Lower lobe of right lung (tissue), 2 donors: ENCODE measurements at places on chromosomes 1 and 21. TPM values are rescaled to one million over a fixed set of nuclear protein-coding genes. Genes with fewer than 3 reads are reported as not detected.

Gene SLC44A3
- total RNA-seq = 19.3 TPM

- no peaks in the 10 kb centered on the region for H3K4me1 ChIP-seq
- DNase-seq = no peak
- H3K4me3 ChIP-seq = no peak overlapping the region
- H3K36me3 ChIP-seq = peaks cover 7% of the 10 kb centered on the region
Observed at GRCh38 chr1:178912597-178912996, 41.7 kb upstream of the ANGPTL1 start.

- no peak for DNase-seq
- peaks cover 4% of the 10 kb centered on the region for H3K4me1 ChIP-seq
- peaks cover 23% of the 10 kb centered on the region for H3K27me3 ChIP-seq
- H3K4me3 ChIP-seq = peak within 1 kb of the TSS; percentile 51
- no peaks in the 10 kb centered on the region for H3K36me3 ChIP-seq
Observed at GRCh38 chr1:226223157-226223785, at the start of gene MIXL1. Gene MIXL1 (plus strand): TSS chr1:226223664. CDS start chr1:226223682, 18 bp downstream.

Gene COL6A1
- 148 TPM for total RNA-seq

- H3K27ac ChIP-seq = peak overlapping the region; percentile 81
- H3K4me1 ChIP-seq = peaks cover 14% of the 10 kb centered on the region
- peak overlapping the region; percentile 86 for H3K4me3 ChIP-seq
- no peaks in the 10 kb centered on the region for H3K36me3 ChIP-seq
Observed at GRCh38 chr21:33490991-33491372, 534 bp downstream of the DNAJC28 start.

DNA sequence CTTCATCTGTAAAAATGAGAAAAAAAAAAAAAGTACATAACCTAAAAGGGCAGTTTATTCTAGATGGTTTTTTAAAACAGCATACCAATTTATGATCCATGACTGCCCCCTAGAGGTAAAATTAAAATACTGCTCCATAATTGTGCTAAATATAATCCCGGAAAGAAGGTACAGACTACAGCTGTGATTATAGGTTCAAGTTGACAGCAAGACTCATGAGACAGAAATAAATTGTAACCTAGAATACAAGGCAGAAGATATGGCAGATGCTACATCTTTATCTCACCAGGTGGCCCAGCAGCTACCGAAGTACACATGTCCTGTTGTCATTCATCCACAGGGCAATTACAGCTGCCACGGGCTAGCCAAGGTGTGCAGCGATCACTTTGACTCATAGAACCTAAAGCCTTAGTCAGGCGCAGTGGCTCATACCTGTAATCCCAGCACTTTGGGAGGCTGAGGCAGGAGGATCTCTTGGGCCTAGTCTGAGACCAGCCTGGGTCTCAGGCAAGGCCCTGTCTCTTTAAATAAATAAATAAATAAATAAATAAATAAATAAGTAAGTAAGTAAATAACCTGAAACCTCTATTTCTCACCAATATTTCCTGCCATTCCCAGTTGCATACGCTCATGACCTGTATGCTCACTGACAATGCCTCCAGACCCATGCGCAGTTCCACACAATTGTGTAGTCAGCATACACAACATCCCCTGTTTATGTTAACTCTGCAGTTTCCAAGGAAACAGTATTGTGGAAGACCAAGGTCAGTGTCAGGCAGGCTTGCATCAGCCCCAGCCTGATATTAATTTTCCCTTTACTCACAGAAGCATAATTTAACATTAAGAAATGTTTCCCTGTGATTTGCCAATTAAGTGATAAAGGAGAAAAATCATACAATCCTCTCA lies 18.3 kb upstream of the PPIE start:
- DNase-seq = no peak
- H3K36me3 ChIP-seq = no peaks in the 10 kb centered on the region
- H3K27ac ChIP-seq = no peak overlapping the region
- H3K4me1 ChIP-seq = peaks cover 4% of the 10 kb centered on the region

GRCh38 chr1:7784492-7785071 lies 491 bp downstream of the PER3 start:
- no peaks in the 10 kb centered on the region for H3K27me3 ChIP-seq
- peak overlapping the region; percentile 91 for H3K27ac ChIP-seq
- peaks cover 42% of the 10 kb centered on the region for H3K4me1 ChIP-seq
- peaks cover 49% of the 10 kb centered on the region for H3K36me3 ChIP-seq

Gene TNFRSF1B
- total RNA-seq = 67.0 TPM

- H3K4me1 ChIP-seq = peaks cover 9% of the 10 kb centered on the region
- H3K4me3 ChIP-seq = no peak overlapping the region
- no peaks in the 10 kb centered on the region for H3K27me3 ChIP-seq
- H3K36me3 ChIP-seq = peaks cover 6% of the 10 kb centered on the region
- H3K27ac ChIP-seq = no peak overlapping the region
Observed at GRCh38 chr1:179322557-179322956, 29.0 kb downstream of the SOAT1 start.

DNA sequence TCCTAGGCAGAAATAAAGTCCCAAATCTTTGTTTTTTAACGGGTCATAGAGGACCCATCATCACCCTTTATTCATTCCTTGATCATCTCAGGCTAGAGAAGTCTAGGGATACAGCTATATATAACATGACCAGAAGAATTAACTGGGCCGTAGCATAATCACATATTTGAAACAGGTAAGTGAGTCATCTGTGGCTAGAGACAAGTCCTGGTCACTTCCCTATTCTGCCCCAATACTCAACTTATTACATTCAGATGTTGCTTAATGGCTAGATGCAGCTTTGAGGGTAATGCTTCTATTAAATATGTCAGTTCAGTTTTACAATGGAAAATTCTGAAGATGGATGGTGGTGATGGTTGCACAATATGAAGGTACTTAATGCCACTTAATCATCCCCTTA lies 47.0 kb downstream of the EXO1 start:
- H3K27ac ChIP-seq = no peak overlapping the region
- no peak overlapping the region for H3K4me3 ChIP-seq
- DNase-seq = no peak
- no peaks in the 10 kb centered on the region for H3K4me1 ChIP-seq
- no peaks in the 10 kb centered on the region for H3K36me3 ChIP-seq

- H3K36me3 ChIP-seq = no peaks in the 10 kb centered on the region
- H3K4me1 ChIP-seq = peaks cover 28% of the 10 kb centered on the region
- H3K27ac ChIP-seq = no peak overlapping the region
- H3K27me3 ChIP-seq = no peaks in the 10 kb centered on the region
Observed at GRCh38 chr1:117817629-117818028, 111.8 kb downstream of the GDAP2 start.

DNA sequence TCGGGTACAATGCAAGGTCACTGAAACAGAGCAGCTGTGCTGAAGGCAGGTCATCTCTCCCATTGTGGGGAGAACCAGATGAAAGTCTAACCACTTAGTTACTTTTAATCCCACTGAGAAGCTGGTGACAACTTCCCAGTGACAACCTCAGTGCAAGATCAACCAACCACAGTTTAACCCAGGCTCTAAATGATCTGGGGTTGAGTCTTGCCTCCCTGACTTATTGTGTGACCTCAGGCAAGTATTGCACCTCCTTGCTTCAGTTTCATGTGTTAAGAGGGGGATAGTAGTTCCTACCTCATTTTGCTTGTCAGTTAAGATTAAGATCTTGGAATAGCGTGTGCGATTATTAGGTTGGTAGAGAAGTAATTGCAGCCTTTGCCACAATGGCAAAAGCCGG lies 3.2 kb downstream of the ZP4 start:
- H3K27me3 ChIP-seq = no peaks in the 10 kb centered on the region
- no peak overlapping the region for H3K27ac ChIP-seq
- H3K36me3 ChIP-seq = no peaks in the 10 kb centered on the region
- no peaks in the 10 kb centered on the region for H3K4me1 ChIP-seq
- H3K4me3 ChIP-seq = no peak overlapping the region
- DNase-seq = no peak

Gene CDK18
- 36.6 TPM for total RNA-seq

GRCh38 chr1:157115429-157115838 lies 15.8 kb upstream of the ETV3L start:
- no peaks in the 10 kb centered on the region for H3K36me3 ChIP-seq
- H3K4me3 ChIP-seq = no peak overlapping the region
- no peaks in the 10 kb centered on the region for H3K4me1 ChIP-seq
- no peaks in the 10 kb centered on the region for H3K27me3 ChIP-seq

- no peaks in the 10 kb centered on the region for H3K4me1 ChIP-seq
- no peak overlapping the region for H3K4me3 ChIP-seq
Observed at GRCh38 chr1:200610846-200611245, 9.7 kb downstream of the KIF14 start.

- H3K27me3 ChIP-seq = peaks cover 4% of the 10 kb centered on the region
- H3K4me3 ChIP-seq = no peak overlapping the region
- no peak overlapping the region for H3K27ac ChIP-seq
- peaks cover 3% of the 10 kb centered on the region for H3K4me1 ChIP-seq
Observed at GRCh38 chr21:35226968-35227744, 178.1 kb upstream of the RUNX1 start.

Gene OR2L2
- total RNA-seq = not detected

Gene S1PR1
- 107 TPM for total RNA-seq

GRCh38 chr1:9167638-9168037 lies 38.7 kb upstream of the GPR157 start:
- no peaks in the 10 kb centered on the region for H3K27me3 ChIP-seq
- H3K27ac ChIP-seq = no peak overlapping the region
- H3K4me1 ChIP-seq = peaks cover 29% of the 10 kb centered on the region
- no peak overlapping the region for H3K4me3 ChIP-seq

DNA sequence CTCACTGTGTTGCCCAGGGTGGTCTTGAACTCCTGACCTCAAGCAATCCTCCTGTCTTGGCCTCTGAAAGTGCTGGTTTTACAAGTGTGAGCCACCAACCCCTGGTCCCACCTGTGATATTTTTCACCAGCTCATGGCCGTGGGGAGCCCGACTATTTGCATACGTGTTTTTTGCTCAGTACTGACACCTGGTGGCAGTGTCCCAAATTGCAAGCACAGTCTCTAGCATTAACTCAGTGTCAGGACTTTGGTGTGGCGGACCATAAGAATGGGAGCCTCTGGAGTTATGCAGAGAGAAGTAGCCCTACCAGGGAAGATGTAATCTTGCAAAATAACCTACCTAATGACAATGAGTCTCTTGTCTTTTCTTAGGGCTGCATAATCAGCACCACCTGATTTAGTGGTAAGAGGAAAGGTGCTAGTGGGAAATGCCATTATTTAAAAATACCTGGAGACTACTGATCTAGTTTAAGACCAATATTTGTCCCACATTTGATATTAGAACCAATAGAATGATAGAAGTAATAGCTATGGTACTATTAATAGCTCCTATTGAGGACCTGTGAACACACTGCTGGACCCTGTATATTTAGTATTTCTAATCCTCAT lies 305.4 kb downstream of the DISC1 start:
- no peak for DNase-seq
- H3K27me3 ChIP-seq = no peaks in the 10 kb centered on the region
- H3K4me3 ChIP-seq = no peak overlapping the region
- H3K27ac ChIP-seq = no peak overlapping the region
- H3K4me1 ChIP-seq = peaks cover 16% of the 10 kb centered on the region

- H3K4me1 ChIP-seq = peaks cover 75% of the 10 kb centered on the region
- H3K27ac ChIP-seq = peak overlapping the region; percentile 41
- H3K36me3 ChIP-seq = no peaks in the 10 kb centered on the region
- no peak overlapping the region for H3K4me3 ChIP-seq
- no peak for DNase-seq
- no peaks in the 10 kb centered on the region for H3K27me3 ChIP-seq
Observed at GRCh38 chr1:21326861-21327344, 36.6 kb upstream of the ECE1 start.

Gene ZNF281
- total RNA-seq = 18.2 TPM

Gene GPR137B
- 38.3 TPM for total RNA-seq

DNA sequence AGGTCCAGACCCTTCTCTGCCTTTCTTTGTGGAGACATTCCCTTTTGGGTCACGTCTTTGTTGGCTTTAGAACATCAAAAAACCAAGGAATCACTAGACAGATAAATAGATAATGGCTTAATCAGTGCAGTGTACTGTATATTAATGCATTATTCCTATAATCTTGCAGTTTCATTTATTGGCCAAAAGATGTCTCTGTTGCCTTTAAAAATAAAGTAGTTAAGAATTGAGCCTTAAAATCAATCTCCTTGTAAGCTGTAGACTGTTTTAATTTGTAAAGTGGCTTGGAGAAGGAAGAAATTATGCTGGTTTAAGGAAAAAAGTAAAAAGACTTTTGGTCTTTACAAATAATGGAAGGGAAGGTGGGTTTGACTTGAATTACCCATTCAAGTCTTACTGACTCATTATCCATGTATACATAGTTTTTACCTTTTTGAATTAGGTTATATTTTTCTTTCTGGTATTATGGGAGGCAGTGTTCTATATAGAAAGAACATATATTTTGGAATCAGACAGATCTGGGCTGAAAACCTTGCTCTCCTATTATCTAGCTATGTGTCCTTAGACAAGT lies 84.6 kb downstream of the VPS13D start:
- peaks cover 16% of the 10 kb centered on the region for H3K4me1 ChIP-seq
- peaks cover 94% of the 10 kb centered on the region for H3K36me3 ChIP-seq
- no peak for DNase-seq
- no peak overlapping the region for H3K4me3 ChIP-seq
- H3K27me3 ChIP-seq = no peaks in the 10 kb centered on the region

GRCh38 chr1:3011631-3012455 lies 9.4 kb upstream of the ACTRT2 start:
- H3K4me3 ChIP-seq = no peak overlapping the region
- no peaks in the 10 kb centered on the region for H3K36me3 ChIP-seq
- peaks cover 50% of the 10 kb centered on the region for H3K27me3 ChIP-seq
- DNase-seq = peak; percentile 29
- no peaks in the 10 kb centered on the region for H3K4me1 ChIP-seq

DNA sequence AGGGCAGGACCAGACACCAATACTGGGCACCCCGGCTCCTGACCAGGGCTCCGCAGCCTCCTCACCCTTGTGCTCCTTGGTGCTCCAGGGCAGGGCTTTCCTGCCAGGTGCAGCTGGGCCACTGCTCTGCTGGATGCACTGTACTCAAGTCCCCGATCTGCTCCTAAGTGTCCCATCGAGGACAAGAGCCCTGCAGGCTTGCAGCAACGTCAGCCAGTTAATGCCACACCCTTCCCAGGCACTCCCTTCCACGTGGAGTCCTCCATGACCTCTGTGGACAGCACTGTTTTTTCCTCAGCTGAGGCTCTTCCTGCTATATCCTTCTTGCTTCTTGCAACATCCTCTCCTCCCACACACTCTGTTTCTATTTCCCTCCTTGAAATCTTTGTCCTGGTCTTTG lies 94.0 kb upstream of the NGF start:
- no peaks in the 10 kb centered on the region for H3K4me1 ChIP-seq
- H3K36me3 ChIP-seq = no peaks in the 10 kb centered on the region
- no peak overlapping the region for H3K4me3 ChIP-seq
- H3K27ac ChIP-seq = no peak overlapping the region
- H3K27me3 ChIP-seq = no peaks in the 10 kb centered on the region

Gene IL12RB2
- total RNA-seq = 1.3 TPM
